ENCODE measurements at places on chromosomes 1 and 21. TPM values are rescaled to one million over a fixed set of nuclear protein-coding genes. Genes with fewer than 3 reads are reported as not detected.

LGR6 gene
- total RNA-seq = 65.2 TPM

- peaks cover 45% of the 10 kb centered on the region for H3K4me1 ChIP-seq
- no peak overlapping the region for H3K4me3 ChIP-seq
- no peak overlapping the region for H3K27ac ChIP-seq
Observed at GRCh38 chr1:9278585-9279153, 14.0 kb upstream of the SPSB1 start.

- H3K27me3 ChIP-seq = no peaks in the 10 kb centered on the region
- no peak overlapping the region for H3K4me3 ChIP-seq
- no peaks in the 10 kb centered on the region for H3K36me3 ChIP-seq
Observed at GRCh38 chr1:184356891-184357290, 29.9 kb upstream of the C1orf21 start.

DNA sequence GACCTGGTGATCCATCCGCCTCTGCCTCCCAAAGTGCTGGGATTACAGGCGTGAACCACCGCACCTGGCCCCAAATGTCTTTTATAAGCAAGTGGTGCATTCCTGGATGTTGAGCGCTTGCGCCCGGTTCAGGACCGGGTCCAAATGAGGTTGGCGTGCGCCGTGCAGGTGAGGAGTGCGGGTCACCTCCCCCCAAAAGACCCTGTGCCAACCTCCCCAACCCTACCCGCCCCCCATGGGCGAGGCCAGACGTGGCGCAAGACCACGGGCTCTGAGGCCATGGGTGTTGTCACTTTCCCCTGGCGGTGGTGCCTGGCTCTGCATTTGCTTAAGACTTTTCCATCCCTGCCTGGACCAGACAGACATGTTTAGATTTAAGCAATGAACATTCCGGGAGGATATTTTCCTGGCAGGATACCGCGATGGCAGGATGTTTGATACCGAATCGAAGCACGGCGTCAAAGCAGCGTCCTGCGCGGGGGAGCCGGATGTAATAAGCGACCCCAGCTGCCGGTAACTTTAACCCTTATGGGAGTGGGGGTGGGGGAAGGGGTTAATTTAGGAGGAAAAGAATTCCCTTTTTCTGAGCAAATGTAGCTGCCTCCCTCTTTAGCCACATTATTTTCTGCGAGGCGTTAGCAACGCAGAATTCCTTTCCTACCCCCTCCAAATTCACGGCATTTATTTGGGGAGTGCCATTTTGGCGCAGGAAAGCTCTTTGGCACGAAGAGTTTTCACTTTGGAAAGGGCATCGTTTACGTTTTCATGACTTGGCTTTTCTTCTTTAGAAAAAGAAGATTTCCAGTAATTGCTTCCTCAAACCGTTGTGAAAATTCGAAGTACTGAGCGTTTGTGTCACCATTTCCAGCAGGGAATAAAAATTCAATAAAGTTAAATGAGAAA is 27.8 kb upstream of the RNF187 start:
- H3K27me3 ChIP-seq = no peaks in the 10 kb centered on the region
- H3K36me3 ChIP-seq = no peaks in the 10 kb centered on the region
- DNase-seq = peak; percentile 33
- peaks cover 38% of the 10 kb centered on the region for H3K4me1 ChIP-seq
- peak overlapping the region; percentile 96 for H3K27ac ChIP-seq

DNA sequence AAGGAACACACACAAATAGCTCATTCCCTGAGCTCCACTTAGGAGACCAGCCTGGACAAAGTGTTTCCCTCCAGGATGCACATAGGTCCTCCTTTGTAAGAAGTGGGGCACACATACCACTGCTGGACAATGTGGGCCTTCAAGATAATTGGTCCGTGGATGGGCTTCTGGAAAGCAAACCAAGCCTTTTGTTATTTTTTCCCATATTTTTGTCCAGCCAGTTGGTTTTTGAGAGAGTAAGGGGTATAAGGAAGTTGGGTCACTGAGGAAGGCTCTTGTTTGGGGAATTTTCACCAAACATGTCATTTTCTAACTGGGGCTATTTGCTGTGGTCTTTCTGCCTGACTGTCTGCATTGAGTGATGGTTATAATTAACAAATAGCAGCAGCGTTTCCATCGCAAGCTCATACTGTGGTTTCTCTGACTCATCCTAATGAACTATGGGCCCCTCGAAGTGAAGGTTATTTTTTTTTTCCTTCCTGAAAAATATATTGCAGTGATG is 306.3 kb upstream of the DUSP10 start:
- H3K36me3 ChIP-seq = no peaks in the 10 kb centered on the region
- peaks cover 16% of the 10 kb centered on the region for H3K4me1 ChIP-seq
- no peak for DNase-seq
- H3K27me3 ChIP-seq = no peaks in the 10 kb centered on the region
- H3K27ac ChIP-seq = no peak overlapping the region
- H3K4me3 ChIP-seq = no peak overlapping the region

DNA sequence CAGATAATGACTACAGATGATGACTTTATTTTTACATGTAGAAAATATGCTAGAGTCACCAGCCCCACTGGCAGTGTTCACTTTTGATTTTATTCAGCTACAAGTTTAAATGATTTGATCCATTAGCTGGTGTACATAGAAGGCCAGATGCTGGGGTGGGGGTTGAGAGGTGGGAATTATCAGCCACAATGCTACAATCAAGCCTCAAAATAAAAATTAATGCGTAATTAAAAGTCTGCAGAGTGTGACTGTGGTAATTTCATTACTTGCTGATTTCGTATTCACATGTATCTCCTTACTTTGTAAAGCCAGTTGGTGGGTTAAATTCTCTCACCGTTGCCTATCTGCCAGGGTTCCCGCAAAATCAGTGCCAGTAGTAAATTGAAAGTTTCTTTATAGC is 109.3 kb downstream of the GALNT2 start:
- DNase-seq = no peak
- no peak overlapping the region for H3K4me3 ChIP-seq
- H3K36me3 ChIP-seq = peaks cover 2% of the 10 kb centered on the region
- H3K27ac ChIP-seq = no peak overlapping the region

DNA sequence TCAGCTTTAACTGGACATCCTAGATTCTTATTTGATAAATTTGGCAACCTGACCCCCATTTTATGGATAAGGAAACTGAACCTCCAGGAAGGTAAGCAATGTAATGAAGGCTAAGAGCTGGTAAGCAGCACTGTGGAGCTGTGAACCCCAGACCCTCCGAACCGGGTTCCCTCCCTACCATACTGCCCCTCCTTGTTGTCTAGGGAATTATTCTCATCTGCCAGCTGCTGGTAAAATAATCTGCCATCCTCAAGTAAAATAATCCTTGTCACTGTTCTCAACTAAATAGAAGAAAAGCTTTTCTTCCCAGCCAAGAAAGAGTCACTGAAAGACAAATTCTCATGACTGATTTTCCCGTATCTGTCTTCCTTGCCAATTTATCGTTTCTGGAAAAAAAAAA is 55.8 kb upstream of the PRDX6 start:
- H3K4me1 ChIP-seq = peaks cover 7% of the 10 kb centered on the region
- H3K4me3 ChIP-seq = no peak overlapping the region
- H3K27me3 ChIP-seq = no peaks in the 10 kb centered on the region
- no peak for DNase-seq
- H3K27ac ChIP-seq = no peak overlapping the region

All from natural killer cell (primary cell).